Endothelial cell (in vitro differentiated cells): ENCODE measurements at places on chromosomes 6 and 20.

GRCh38 chr6:150394053-150394898 is 25.5 kb downstream of the IYD start:
- DNase-seq: no peak

DNA sequence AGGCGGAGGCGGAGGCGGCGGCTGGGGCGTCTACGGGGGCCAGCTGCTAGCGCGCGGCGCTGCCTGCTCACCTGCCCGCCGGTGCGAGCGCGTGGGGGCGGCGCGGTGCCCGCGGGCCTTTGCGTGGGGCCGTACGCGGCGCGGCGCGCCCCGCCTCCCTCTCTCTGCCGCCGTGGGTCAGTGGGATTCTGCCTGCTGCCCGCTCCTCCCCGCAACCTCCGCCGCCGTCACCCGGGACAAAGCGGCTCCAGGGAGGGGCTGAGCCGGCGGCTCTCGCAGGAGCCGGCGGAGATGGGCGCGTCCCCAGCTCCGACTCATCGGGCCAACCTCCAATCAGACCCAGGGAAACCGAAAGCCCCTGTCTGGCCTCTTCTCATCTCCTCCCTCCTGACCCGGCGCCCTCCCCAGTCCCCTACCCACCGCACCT is at the start of gene RCAN2:
RCAN2 (minus strand) TSS at position 249 of the 427 bp plus-strand sequence.
- DNase-seq: peak; percentile 74

DNA sequence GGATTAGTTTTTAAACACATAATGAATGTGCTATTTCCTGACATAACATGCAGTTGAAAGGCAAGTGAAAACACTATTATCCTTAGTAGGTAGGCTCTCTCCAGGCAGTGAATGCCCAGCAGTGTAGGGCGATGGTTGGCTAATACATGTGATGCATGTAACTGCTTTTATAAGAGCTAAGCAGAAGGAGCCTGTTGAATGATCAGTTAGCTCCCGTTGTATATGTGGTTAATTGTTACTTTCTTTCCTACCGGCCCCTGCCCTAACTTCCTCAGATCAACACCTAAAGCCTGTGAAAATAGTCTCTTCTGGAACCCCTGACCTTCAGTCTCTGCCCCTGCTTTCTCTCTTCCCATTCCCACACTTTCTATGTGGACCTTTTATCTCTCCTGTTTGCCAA is 10.5 kb downstream of the SOX4 start:
- DNase-seq: no peak

GRCh38 chr20:23024701-23025100 is 10.4 kb upstream of the SSTR4 start:
- no peak for DNase-seq

GRCh38 chr6:88492241-88492640 is 326.1 kb upstream of the CNR1 start:
- DNase-seq: no peak
